ENCODE measurements at places on chromosomes 12 and 14.
A peak's percentile ranks its signal among the peaks of the same experiment; 100 is the strongest.

DNA sequence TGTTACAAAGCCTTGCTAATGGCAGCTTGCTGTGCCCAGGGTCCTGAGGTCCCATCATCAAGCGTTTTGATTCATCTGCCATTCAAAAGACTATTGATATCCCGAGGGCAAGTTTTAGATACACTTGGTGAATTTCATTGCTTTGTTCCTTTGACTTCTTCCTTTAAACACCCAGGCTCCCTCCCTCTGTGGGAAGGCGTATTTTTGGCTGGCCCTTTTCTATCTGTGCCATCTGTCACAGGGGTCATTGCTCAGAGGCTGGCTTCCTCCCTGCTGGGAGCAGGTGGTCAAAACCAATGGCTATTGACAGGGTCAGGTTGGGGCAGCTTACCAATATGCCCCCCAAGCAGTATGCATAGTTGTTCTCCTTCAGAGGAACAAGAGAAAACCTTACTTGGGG is 40.0 kb downstream of the SCN8A start:
- DNase-seq, result no peak

GRCh38 chr14:99271221-99271941 is 616 bp downstream of the BCL11B start:
- DNase-seq, result no peak

- peak; percentile 54 for DNase-seq
Measured at GRCh38 chr12:6667559-6668210, 4.8 kb upstream of the ING4 start.

- no peak for DNase-seq
Measured at GRCh38 chr14:99424306-99424877, 56.3 kb downstream of the SETD3 start.

DNA sequence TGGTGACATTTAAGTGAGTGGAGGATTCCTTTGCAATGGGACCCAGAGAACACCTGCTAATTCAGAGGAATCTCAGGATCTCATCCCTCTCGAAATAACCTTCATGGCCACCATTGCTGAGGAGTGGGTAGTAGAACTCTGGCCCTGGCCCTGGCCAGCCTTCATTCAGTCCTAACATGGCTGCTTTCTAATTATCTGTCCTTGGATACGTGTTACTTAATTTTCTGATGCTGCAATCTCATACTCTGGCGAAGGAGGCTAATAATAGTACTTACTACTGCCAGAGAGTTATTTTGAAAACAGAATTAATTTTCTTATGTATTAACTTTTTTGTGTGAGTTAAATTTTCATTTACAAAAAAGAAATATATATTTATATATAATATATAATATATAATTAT is 12.1 kb upstream of the COX6A1 start:
- DNase-seq, result no peak

DNA sequence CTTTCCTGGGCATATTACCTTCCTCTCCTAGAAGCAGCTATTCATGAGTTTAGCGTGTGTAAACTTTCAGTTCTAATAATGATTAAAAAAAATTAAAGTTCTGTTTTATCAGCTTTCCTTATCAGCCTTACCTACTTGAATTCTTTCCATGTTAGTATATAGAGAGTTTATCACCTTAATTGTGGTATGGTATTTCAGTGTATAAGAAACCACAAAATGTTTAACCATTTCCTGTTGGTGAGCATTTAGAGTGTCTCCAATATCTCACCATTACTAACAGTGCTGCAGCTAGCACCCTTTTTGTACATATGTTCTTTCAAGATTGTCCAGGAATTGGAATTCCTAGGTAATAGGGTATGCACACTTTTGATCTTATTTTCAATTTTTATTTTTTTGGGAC is 89.5 kb downstream of the FBXO33 start:
- DNase-seq, result no peak

Measured in small intestine (tissue), 16 donors.